ENCODE measurements at places on chromosomes 4 and X.

- no peaks in the 10 kb centered on the region for H3K4me1 ChIP-seq
- H3K27ac ChIP-seq, result no peak overlapping the region
- H3K36me3 ChIP-seq, result no peaks in the 10 kb centered on the region
- H3K27me3 ChIP-seq, result no peaks in the 10 kb centered on the region
- no peak overlapping the region for H3K4me3 ChIP-seq
These were observed 21.5 kb downstream of the FAM9C start for GRCh38 chrX:13022926-13023325.

DNA sequence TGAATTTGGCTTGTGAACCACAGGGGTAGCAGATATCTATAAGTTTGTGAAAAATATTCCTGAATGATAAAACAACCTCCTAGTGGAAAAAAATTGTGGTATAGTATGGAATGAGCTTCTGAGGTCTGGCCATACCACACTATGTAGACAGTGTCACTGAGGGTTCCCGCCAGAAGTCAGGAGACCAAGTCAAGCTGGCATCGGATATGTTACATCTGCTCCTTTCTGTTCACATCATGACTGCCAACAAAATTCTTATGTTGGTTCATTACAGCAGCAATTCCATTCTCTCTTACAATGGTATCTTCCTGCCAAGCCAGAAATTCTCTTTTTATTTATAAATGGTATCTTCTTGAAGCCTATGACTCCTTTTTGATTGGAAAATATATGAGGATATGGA lies 273.0 kb downstream of the PPP3CA start:
- H3K27me3 ChIP-seq, result no peaks in the 10 kb centered on the region
- H3K36me3 ChIP-seq, result no peaks in the 10 kb centered on the region
- peaks cover 4% of the 10 kb centered on the region for H3K4me1 ChIP-seq

DNA sequence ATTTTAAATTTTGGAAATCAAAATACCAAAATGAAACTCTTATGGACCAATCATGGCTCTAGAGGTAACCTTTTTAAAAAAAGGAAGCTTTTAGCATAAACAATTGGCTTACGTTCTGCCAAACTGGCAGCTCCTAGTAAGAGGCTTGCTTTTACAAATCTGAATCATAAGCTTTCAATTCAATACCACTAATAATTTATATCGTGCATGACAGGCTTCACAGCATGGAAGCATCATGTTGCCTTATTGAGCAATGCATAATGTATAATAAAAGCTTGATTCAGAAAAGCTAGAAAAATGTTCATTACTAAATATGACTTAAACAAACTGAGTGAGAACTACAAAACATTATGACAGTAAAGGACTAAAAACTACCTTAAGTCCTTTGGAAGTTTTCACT lies 280.9 kb downstream of the IQCM start:
- H3K27me3 ChIP-seq, result no peaks in the 10 kb centered on the region
- no peaks in the 10 kb centered on the region for H3K36me3 ChIP-seq
- H3K27ac ChIP-seq, result no peak overlapping the region
- H3K4me3 ChIP-seq, result no peak overlapping the region
- DNase-seq, result no peak

DNA sequence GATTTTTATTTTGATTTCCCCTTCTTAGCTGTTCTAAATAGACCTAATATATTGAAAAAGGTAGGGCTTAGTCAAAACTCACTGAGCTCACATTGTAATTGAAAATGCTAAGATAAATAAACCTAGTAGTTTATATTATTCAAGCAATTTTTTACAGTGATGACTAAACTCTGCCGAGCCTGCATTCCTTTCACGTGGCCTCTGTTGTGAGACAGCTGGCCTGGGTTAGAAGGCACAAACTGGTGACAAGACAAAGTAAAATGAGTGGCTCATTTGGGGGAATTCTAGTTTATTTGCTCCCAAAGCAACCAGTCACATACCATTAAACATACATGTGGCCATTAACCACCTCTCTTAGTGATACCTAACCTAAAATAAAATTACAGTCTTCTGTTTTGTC lies 169.4 kb upstream of the TEX13C start:
- no peaks in the 10 kb centered on the region for H3K4me1 ChIP-seq
- no peaks in the 10 kb centered on the region for H3K27me3 ChIP-seq
- DNase-seq, result no peak
- H3K36me3 ChIP-seq, result no peaks in the 10 kb centered on the region

GRCh38 chr4:154120690-154121345 lies 331.9 kb upstream of the SFRP2 start:
- no peaks in the 10 kb centered on the region for H3K27me3 ChIP-seq
- no peaks in the 10 kb centered on the region for H3K36me3 ChIP-seq
- no peak overlapping the region for H3K27ac ChIP-seq
- H3K4me1 ChIP-seq, result no peaks in the 10 kb centered on the region

- H3K4me3 ChIP-seq, result no peak overlapping the region
- DNase-seq, result no peak
- H3K27ac ChIP-seq, result no peak overlapping the region
- no peaks in the 10 kb centered on the region for H3K36me3 ChIP-seq
- no peaks in the 10 kb centered on the region for H3K27me3 ChIP-seq
These were observed 86.7 kb downstream of the STIM2 start for GRCh38 chr4:26947318-26947717.
